ENCODE measurements at places on chromosomes 6 and 20.

DNA sequence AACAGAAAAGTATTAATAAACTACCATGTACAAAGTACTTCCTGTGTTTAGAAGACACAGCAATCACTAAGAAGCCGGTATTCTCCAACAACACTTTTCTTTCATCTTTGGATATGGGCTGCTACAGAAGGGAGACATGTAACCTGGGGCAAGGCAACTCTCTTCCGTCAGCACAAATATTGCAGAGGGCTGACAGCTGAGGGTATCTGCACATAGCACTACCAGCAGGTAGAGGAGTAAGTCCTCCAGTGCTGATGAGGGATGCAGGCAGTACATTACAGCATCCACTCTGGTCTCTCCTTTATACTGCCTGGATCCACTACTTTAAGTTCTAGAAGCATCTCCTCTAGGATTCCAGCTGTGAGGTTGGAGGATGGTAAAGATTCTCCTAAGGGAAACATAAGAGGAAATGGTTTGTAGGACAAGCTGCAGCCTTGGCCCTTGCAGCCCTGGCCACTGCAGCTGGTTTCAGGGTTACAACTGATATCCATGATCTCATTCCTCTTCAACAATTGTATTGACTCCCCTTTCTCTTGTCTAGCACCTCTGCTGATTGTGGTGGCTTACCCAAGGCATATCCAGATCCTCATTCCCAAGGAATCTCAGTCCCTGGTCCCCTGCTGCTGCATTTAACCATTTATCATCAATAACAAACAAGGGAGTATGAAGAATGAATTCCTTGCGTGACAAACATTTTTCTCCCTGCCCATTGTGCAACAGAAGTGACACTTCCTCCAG, 110.7 kb upstream of the ADGRF1 start:
- DNase-seq = no peak

- no peak for DNase-seq
These were observed 8.6 kb downstream of the HS3ST5 start for GRCh38 chr6:114334237-114334636.

DNA sequence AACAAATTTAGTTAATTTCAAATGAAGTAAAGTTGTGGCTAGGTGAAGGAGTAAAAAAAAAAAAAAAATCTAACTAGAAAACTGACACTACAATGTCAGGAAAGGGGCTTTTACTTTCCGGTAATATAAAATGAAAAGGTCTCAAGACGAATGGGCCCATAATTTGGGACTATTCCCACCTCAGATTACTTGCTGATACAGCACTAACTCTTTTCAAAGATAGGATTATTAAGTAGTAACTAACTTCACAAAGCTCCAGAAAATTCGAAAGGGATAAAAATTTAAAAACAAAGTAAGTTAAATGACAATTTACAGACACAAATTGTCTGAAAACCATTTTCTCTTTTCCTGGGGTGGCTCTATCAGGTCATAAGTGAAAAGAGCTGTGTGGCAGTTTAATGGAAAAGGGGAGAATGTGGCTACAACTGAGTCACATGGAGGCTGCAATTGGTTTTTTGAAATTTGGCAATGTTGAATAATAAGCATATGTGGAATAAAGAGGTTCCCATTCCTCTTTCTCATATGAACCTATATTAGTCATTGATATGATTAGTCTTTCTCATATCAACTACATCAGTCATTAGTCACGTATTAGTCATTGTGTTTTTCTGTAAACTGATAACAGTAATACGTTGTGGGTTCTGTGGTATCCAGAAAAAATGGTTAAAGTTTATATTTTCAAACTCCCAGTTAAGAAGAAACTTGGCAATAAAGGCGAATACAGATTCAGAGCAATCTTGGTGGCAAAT, 78.0 kb downstream of the RWDD2A start:
- DNase-seq = no peak

DNA sequence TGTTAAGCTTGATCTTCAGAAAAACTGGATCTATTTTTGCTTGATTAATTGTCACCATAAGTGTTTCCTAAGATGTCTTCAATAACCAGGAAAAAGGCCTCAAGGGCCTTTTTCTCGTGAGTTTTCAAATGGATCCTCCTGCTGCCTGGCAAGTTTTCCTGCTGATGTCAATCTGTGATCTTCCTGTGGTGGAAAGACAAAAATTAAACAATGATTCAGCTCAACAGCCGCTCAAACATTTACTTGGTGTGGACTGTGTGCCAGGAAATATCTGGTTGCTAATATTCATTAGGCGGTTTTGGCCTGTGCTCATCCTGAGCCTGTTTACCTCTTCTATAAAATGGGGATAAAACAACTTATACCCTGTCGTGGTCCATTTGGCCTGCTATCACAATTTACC, 35.4 kb upstream of the SSTR4 start:
- DNase-seq = no peak

DNA sequence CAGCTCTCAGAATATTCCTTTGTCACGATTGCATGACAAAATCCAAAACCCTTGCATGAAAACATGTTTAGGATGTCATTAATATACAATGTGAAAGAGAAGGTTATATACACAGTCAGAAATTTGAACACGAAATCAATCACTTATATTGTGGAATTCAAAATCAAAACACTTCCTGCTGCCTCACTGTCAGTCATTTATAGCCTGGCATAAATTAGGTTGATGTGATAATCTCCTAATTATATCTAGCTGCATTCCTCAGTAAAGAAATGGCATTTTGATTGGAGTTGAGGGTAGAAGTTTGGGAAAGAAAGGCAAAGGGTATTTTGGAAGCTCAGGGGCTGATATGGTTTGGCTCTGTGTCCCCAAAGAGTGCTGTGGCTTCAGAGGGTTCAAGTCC, 24.1 kb upstream of the BEND6 start:
- DNase-seq = no peak

- no peak for DNase-seq
These were observed 5.1 kb upstream of the TFAP2A start for GRCh38 chr6:10419749-10420545.

DNA sequence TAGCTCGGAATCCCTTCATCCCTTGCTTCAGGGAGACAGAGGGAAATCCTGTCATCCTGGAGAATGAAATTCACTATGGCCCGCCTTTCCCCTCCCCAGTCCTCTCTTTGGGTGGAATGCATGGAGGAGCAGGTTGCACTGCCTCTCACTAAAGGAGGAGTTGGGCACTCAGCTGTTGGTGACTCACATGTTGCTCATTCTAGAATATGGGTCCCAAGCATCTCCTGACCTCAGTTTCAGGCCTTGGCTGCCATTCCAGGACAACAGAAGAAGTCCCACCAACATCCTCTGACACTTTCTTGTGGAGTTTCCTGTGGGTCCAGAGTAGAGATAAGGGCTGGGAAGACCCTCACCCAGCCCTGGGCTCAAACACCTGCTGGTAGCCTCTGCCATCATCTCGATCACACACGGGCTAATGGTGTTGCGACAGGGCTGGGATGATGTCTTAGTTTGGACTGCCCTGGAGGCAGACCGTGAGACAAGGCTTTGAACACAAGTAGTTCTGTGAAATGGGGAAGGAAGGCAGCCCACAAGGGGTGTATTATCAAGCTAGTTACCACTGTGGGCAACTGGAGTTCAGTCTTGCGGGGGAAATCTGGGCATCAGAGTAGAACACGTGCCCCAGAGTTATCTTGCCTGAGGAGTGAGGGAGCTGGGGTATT, 52.4 kb upstream of the RNF24 start:
- DNase-seq = no peak

GRCh38 chr20:59683181-59683580, 78.8 kb downstream of the PHACTR3 start:
- no peak for DNase-seq

DNA sequence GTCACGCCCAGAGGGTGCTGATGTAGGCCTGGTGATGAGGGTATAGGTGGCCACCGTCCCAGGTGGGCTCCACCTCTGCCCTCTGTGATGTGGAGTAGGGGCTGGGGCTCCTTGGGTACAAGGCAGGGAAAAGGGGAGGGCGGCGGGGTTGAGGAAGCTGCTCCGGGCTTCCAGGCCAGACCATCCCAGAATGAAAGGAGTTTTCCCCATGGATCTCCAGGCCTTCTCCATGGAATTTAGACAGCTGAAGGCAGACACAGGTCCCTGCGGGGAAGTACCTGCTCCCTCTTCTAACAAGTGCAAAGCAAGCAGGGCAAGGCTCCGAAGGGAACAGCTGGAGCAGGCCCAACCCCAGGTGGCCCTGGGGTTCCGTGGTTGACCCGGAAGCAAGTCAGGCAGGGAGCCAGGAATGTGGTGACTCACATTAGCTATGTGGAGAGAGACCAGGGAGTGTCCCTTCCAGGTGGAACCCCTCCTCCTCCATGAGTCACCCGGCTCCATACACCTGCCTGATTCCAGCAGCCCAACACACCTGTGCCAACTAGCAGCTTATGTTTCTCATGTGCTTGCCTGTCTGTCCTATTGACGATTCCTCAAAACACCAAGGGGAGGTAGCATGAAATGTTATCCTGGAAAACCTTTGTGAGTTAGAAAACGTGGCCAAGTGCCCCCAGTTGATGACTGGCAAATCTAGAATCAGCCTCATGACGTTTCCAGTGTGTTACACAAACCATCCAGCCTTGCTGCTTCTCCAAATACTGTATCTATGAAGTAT, 59.7 kb upstream of the SNX9 start:
- DNase-seq = no peak

GRCh38 chr20:38156888-38157634, 8.0 kb downstream of the TGM2 start:
- no peak for DNase-seq

DNA sequence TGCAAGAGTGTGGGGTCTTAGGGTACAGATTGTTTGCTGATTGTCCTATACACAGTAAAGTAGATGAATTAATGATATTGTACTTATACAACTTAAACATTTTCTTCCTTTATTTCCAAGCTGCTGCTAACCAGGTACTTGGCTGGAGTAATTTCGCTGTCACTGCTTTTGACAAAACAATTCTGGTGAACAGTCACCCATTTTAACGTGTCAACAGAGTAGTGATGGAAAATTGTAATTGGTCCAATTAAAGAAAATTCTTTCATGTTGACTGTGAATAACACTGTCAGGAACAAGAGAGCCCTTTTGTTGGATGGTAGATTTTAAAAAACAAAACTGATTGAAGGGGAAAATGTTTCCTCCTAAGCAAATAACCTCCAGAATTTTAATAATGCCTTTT, 26.4 kb upstream of the MROH8 start:
- DNase-seq = no peak

DNA sequence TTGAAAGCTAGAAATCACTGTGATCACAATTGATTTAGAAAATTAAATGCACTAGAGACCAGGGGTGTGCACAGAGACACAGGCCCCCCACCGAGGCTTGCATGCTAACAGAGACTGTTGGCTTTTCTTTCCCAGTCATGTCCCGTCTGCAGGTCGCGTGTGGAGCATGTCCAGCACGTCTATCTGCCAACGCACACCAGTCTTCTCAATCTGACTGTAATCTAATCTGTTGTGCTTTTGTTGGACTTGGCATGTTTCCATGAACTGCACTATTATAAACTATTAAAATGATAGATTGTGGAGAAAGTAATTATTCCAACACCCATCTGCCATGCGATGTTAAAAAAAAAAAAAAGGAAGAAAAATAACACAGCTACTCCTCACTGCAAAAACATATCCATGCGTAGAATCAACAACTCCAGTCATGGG, 17.7 kb downstream of the MYLIP start:
- DNase-seq = no peak

Data from activated T-cell treated with anti-CD3 and anti-CD28 coated beads for 48 hours (primary cell).